Activated CD4-positive, CD25-positive, alpha-beta regulatory T cell (primary cell): ENCODE measurements at places on chromosomes 16 and 17.

GRCh38 chr17:60514053-60514452 is 12.0 kb downstream of the APPBP2 start:
- DNase-seq = no peak

DNA sequence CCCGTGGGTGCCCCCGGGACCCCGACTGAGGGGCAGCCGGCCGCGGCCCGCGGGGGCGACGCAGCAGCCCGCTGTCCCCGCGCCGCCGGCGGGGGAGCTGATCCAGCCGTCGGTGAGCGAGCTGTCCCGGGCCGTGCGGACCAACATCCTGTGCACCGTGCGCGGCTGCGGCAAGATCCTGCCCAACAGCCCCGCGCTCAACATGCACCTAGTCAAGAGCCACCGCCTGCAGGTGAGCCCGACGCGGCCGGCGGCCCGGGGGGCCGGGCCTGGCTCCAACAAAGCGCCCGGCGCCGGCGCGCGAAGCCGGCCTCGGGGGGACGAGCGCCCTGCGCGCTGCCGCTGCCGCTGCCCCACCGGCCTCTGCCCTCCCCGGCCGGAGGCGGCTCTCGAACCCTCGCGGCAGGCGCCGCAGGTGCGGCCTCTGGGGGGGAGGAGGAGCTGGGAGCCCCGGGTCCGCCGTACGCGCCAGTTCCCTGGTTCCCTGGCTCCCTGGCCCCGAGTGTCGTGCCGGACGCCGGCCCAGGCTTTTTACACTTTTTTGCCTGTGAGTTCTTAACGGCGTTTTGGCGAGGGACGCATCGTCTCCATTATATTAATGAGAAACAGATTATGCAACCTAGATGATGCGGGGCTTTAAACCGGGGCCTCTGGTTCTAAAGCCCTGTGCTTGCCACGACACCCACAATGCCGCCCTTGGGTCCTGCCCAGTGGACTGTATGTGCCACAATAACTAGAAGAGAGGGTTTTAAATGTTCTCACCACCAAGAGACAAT is 521 bp downstream of the ATMIN start:
- peak; percentile 56 for DNase-seq

DNA sequence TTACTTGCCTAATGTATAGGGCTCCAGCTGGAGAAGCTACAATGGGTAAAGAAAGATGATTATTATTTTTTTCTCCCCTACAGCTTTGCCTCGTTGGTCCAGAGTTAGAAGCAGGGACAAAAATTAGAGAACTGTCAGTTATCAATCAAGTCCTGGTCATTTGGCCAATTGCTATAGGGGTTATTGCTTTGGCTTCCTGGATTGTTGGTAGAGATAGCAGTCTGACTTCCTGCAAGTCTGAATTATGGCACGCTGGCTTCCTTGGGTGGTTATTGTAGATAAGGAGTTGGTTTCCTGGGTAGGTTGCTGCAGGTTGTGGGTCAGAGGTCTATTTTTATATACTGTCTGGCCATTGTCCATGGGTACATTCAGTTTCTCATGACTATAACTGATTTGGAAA is 84.7 kb upstream of the ELAC2 start:
- no peak for DNase-seq

DNA sequence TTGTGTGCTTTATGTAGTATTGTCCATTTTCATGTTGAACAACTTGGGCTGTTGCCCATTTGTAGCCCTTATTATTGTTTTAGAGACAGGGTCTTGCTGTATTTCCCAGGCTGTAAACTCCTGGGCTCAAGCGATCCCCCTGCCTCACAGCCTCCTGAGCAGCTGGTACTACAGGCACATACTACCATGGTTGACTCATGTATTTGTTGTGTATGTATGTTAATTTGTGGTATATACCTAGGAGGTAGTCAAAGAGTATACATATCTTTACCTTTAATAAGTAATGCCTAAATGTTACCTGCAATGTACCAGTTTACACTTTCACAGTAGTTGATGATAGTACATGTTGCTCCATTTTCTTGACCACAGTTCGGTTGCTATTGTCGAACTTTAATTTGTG is 18.1 kb downstream of the PPM1D start:
- no peak for DNase-seq

DNA sequence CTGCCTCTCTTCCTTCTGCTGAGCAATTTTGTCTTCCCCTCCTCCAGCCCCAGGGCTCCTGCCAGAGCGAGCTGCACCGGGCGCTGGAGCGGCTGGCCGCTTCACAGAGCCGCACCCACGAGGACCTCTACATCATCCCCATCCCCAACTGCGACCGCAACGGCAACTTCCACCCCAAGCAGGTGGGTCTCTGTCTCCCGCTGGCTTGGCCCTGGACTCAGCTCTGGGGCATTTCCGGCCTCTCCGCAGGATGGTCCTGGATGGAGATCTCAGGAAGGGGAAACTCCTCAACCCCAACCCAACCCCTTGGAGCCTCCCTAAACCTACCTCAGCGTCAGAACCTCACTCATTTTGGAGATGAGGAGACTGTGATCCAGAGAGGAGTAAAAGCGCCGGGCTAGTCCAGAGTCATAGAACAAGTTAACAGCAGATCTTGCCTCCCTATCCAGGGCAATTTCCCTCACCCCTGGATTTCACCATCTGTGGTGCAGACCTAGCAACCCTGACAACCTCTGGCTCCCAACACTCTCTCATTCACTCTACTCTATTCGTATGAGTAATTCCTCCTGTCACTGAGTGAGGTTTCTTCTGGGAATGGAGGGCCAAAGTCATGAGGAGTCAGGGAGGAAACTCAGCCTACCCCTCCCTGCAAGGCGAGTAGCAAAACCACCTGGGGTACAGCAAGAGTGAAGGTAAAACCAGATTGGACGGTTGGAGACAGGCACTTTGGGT is 10.8 kb downstream of the IGFBP4 start:
- no peak for DNase-seq

DNA sequence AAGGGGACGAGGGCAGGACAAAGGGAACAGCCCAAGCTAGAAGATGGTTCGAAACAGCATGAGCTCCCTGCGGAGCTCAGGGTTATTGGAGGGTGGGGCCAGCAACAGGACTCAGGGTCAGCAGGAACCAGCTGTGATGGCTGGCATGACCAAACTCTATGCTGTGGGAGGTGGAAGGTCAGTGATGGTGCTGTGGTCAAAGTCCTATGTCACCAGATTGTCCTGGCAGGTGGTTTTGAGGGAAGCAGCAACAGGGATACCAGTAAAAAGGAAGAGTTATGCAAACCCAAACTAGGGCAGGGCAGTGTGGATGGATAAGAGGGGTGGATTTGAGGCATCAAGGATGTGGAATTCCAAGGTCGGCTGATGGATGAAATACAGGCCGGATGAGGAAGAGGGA is 32.4 kb downstream of the CACNG4 start:
- no peak for DNase-seq

DNA sequence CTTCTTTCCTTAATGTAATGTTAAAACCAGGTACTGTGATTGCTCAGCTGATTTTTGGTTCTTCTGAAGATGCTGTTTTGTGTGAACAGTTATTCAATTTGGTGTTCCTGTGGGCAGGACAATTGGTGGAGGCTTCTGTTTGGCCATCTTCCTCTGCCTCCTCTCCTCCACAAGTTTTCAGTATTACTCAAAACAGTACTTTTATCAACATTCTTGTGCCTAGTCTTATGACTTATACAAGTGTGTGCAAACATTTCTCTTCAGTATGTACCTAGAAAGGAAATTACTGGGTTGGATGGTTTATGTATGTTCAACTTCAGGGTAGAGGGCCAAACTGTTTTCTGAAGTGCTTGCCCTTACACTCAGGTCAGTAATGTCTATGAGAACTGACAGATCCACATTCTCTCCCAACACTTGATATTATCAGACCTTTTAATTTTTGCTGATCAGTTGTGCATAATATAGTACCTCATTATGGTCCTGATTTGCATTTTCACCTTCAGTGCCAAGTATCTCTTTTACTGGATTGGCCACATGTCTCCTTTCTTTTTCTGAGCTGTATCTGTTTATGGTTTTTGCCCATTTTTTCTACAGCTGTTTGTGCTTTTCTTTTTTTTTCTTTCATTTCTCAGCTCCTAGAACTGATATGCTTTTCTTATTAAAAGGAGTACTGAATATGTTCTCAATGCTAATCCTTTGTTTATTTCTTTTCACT is 50.9 kb downstream of the ERCC4 start:
- DNase-seq = no peak
